Tibial nerve (tissue), 4 donors: ENCODE measurements at places on chromosomes 6 and 20. TPM values are rescaled to one million over a fixed set of nuclear protein-coding genes. Genes with fewer than 3 reads are reported as not detected.

GRCh38 chr6:27545271-27546046 is 72.6 kb upstream of the ZNF184 start:
- H3K27me3 ChIP-seq, result peaks cover 80% of the 10 kb centered on the region
- H3K4me3 ChIP-seq, result no peak overlapping the region
- DNase-seq, result no peak
- no peaks in the 10 kb centered on the region for H3K4me1 ChIP-seq
- H3K36me3 ChIP-seq, result no peaks in the 10 kb centered on the region
- H3K27ac ChIP-seq, result no peak overlapping the region

The ZNFX1 gene
- total RNA-seq, result 36.9 TPM

The CTAGE9 gene
- total RNA-seq, result not detected

- no peaks in the 10 kb centered on the region for H3K27me3 ChIP-seq
- H3K4me3 ChIP-seq, result no peak overlapping the region
- DNase-seq, result no peak
- H3K36me3 ChIP-seq, result no peaks in the 10 kb centered on the region
- H3K27ac ChIP-seq, result no peak overlapping the region
- no peaks in the 10 kb centered on the region for H3K4me1 ChIP-seq
Measured at GRCh38 chr6:36650848-36651478, 27.6 kb upstream of the CDKN1A start.

The STMND1 gene
- not detected for total RNA-seq

GRCh38 chr6:53412751-53413150 is 64.0 kb upstream of the ELOVL5 start:
- no peak for DNase-seq
- H3K4me1 ChIP-seq, result no peaks in the 10 kb centered on the region
- no peak overlapping the region for H3K27ac ChIP-seq
- no peaks in the 10 kb centered on the region for H3K27me3 ChIP-seq
- H3K36me3 ChIP-seq, result no peaks in the 10 kb centered on the region

DNA sequence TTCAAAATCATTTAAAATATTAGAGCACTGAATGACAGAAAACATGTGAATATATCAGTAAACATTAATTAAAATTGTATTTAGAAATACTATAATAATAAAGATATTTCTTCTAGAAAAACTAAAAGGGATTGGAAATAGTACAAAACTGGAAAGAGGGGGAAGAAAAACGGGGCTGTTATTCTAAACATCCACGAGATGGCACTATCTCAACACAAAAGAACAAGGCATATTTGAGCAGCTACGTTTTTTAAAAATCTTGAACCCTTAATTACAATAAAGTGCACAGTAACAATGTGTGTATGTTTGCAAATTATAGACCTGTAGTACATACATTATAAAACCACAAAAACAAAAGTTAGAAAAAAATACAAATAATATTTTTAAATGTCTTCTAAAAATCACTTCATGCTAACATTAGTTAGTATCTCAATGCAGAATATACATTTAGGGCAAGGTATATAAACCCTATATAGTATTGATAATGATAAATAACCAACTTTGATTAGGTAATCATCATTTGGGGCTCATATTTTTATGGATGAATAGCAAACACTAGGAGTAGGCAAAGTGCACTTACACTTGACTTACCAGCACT is 42.5 kb upstream of the PNISR start:
- H3K36me3 ChIP-seq, result no peaks in the 10 kb centered on the region
- DNase-seq, result no peak
- no peak overlapping the region for H3K4me3 ChIP-seq
- H3K4me1 ChIP-seq, result no peaks in the 10 kb centered on the region

The TEAD3 gene
- 16.9 TPM for total RNA-seq

DNA sequence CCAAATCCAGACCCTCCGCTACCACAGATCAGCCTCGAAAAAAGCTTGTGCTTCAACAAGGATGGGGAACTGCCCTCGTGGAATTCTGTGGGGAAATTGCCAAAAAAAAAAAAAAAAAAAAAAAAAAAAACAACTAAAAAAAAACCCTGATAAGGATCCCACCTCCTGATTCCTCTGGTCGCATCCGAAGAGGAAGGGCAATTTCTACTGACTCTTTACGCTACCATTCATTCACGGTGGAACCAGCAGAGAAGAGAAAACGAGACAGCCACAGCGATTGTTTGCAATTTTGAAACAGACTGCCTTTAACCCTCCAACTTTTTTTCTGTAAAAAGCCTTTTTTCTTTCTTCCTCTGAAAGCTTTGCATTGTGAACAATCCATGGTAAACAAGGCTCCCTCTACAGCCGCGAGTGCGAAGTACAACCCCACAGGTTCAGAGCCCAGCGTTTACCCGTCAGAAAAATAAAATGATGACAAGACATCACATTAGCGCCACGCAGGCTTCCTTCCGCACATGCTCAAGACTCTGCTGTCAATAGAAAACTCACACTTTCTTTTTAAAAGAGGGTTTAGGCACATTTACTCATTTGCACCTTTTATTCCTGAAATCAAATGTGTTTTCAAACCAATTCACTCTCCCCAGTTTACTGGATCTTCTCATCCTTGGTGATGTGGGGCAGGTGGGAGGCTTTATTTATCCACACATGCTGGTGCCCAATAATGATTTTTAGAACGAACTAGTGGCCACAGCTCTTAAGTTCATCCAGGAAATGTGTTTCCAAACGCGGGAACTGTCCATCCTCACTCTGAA is 100.0 kb downstream of the NOL4L start:
- H3K27ac ChIP-seq, result peak overlapping the region; percentile 66
- H3K4me1 ChIP-seq, result peaks cover 41% of the 10 kb centered on the region
- peak overlapping the region; percentile 83 for H3K4me3 ChIP-seq
- no peaks in the 10 kb centered on the region for H3K27me3 ChIP-seq
- H3K36me3 ChIP-seq, result no peaks in the 10 kb centered on the region
- peak; percentile 69 for DNase-seq
